ENCODE measurements at places on chromosomes 4 and X.

DNA sequence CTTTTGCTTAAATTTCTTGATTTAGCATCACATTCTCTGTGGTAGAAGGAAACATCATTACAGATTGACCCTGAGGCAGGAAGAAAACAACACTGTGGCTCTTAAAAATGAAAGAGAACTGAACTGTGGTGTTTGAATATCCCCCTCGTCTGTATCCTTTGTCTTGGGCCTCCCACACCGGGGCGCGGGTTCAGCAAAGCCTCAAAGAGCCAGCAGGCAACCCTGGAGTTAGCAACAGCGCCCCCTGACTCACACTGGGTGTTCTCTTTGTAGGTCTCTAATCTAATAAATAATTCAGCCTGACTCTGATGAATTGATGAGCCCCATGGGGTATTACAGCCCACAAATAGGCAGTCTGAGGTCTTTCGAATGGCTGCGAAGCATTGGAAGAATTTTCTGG lies 46.1 kb upstream of the CTSO start:
- DNase-seq = no peak

DNA sequence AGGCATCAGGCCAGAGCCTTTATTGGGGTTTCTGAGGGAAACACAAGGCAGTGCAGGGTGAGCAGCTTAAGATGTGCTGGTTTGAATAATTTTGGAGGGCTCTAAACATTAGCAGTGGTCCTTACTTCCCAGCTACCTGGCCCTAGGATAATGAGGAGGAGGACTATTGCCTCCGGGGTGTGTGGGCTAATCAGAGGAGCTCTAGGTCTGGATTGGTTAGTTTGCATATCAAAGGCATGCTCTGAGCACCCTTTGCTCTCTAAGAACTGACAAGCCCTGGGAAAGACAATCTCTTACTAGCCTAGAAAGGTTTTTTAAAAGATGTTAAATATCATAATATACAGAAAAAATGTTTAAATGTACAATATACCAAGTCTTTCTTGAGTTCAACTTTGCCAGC lies 58.4 kb downstream of the RXFP1 start:
- DNase-seq = no peak

- DNase-seq = no peak
Measured at GRCh38 chr4:3412257-3413020, 29.3 kb upstream of the HGFAC start.

DNA sequence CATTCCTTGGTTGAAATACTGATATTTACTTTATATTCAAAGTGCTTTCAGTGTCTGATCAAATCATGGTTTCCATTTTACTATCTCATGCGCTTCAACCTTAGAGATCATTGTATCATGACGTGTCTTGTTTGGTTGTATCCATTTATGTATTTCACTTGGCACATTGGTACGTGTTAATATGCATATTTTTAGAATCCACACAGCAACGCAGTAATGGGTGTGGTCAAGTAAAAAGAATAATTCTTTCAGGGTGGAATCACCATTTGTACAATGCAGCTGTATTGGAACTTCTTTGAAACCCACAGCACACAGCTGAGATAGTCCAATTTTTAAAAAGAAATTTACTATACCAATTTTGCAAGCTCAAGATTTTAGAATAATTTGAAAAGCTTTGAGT lies 29.1 kb downstream of the VCX start:
- no peak for DNase-seq

DNA sequence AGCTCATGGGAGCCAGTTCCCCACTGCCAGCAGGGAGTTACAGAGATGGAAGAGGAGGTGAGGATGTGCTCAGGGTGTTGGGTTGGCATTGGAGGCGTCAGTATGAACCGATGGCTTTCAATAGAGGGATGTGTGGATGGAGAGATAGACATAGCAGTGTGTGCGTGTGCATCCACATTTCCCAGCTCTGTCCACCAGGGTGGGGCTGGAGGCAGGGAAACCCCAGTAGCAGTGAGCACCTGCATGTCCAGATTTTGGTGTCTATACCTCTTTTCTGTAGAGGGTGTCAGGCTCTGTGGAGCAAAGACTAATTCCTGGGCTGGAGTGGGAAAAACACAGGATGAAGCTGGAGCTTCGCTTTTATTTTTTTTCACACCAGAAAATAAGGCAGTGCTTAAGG lies 37.2 kb upstream of the HGFAC start:
- DNase-seq = no peak

DNA sequence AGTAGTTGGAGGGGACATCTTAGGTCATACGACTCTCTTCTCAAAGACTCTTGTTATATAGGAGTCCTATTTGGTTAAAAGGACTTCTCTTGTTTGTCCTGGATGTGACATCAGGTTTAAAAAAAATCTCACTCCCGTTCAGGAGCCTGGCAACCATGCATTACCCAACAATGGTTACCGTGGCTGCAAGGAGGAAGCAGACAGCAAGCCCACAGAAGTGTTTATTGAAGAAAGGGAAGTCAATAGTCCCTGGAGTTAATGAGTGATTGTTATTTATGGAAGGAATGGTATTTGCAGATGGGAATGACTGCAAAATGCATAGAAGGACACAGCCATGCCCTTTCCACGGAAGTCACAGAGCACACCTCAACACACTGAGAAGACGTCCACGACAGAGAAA lies 75.9 kb upstream of the ENPP6 start:
- DNase-seq = no peak

GRCh38 chr4:14091966-14092365 lies 464.4 kb upstream of the BOD1L1 start:
- no peak for DNase-seq

DNA sequence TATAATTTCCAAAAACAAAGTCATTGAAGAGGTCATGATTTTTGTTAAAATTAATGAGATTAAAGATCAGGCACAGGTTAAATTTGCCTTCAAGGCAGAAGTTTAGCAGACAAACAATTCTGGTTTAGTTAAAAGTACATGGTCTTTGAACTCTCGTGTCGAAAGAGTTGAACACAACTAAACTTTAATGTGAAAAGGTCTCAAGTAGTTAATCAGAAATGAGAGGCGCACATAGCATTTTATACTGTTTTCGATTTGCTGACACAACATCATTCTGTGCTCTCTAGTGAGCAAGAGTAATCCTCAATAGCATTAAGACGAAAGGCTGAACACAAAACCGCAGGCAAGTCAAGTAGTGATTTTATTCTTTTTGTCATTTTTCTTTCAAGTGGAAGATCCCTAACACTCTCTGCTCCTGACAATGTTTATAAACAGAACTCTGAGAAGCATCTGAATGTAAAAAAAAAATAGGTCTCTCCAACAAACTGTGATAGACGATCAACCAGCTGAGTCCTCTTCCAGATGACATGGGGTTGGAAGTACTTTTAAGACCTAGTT lies 49.8 kb downstream of the SH3RF1 start:
- DNase-seq = no peak

- DNase-seq = no peak
Measured at GRCh38 chr4:139077567-139078355, 62.2 kb downstream of the NOCT start.

- no peak for DNase-seq
Measured at GRCh38 chr4:67052814-67053675, 492.3 kb downstream of the CENPC start.

- DNase-seq = no peak
Measured at GRCh38 chrX:83966347-83966746, 105.4 kb downstream of the CYLC1 start.

DNA sequence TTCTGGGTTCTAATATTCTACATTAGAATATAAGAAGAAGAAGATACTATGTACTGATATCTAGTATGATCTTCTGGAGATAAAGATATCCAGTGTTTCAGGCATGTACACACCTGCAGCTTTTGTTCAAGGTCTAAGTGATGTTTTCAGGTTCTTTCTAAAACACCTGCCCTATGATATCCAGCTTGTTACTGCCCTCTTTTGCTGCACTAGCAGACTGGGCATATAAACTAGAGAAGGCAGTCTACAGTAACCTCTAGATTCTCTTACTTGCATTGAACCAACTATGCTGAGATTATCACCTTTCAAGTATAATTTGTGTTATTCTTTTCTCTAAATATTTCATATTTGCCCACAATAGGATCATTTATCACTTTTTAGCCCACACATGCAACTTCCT lies 1.9 kb upstream of the FRYL start:
- DNase-seq = no peak

GRCh38 chr4:27018910-27019309 lies 158.3 kb downstream of the STIM2 start:
- no peak for DNase-seq

DNA sequence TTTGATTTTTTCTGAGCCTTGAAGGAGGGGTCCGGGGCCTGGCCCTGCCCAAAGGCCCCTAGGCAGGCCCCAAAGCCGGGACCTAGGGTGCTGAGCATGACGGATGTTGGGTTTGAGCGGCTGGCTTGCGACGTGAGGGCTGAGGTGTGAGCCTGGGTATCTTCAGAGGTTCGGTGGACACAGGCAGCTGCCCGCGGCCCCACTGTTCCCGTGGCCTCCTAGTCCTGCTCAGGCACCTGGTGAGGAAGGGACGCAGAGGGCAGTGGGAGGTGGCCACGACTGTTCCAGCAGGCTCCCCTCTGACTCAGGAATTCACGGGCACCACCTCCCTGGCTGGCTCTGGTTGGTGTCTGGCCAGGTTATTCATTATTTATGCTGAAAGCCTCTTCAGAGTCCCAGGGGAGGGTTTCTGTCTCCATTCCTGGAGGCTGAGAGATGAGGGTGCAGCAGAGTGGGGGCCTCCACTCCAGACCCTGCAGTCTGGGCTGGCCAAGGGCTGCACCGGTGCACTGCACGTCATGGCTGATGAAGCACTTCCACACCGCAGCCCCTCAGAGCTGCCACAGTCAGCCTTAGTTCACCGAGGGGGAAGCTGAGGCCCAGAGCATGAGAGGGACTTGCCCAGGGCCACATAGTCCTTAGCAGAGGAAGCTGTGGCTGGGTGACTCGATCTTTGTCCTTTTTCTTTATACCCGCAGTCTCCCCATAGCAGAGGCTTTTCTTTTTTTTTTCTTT lies 2.2 kb downstream of the MSANTD1 start:
- DNase-seq = no peak

- DNase-seq = no peak
Measured at GRCh38 chr4:140969296-140969695, 164.0 kb downstream of the RNF150 start.

DNA sequence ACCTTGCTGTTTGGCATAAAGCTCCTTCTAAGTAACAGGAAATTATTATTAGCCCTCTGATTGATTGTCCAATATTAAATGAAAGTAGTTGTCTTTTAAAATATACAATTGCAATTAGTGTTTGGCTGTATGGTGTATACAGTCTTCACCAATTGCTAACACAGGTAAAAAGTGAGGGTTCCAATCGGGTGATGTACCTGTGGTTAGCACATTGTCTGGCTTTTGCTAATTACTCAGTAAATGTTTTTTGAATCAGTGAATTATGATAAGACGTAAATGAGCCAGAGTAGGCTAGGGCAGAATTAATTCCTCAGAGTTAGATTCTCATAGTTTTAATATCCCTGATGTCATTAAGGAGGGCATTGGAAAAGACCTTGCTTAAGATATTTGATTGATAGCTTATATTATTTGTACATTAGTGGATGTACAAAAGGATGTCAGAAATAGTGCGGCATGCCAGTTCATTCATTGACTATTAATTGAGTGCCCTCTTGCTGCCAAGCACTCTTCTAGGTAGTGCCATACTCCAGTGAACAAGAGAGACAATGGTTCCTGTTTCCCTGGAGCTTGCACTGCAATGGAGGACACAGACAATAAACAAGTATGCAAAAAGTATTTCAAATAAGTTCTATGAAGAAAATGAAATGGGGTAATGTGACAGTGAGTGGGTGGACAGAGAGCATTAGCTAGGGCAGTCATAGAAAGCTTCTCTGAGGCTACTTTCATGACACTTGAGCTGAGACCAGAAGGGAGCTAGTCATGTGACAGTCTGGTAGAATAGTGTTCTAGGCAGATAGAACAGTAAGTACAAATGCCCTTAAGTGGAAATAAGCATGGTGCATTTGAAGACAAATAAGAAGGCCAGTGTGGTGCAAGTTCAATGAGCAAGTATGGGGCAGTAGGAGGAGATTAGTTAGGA lies 205.9 kb upstream of the CASK start:
- DNase-seq = no peak

GRCh38 chr4:141416677-141417363 lies 196.1 kb downstream of the ZNF330 start:
- DNase-seq = no peak

- no peak for DNase-seq
Measured at GRCh38 chrX:68084765-68085164, 348.5 kb downstream of the OPHN1 start.

DNA sequence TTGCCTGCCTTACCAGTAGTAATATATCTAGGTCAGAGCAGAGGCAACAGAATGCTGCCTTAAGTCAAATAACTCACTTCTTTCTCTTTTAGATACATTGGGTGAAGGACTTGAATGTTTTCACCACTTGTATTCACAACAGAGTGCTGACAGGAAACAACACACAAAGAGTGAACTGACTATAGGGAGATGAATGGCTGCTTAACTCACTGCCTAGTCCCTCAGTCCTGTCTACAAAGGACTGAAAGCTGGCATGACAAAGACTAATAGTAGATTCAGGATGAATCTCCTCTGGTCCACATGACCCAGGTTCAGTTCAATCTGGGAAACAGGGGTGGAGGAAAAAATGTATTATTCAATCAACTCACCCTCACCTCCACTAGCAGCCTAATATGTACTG lies 134.2 kb downstream of the GALNTL6 start:
- no peak for DNase-seq

DNA sequence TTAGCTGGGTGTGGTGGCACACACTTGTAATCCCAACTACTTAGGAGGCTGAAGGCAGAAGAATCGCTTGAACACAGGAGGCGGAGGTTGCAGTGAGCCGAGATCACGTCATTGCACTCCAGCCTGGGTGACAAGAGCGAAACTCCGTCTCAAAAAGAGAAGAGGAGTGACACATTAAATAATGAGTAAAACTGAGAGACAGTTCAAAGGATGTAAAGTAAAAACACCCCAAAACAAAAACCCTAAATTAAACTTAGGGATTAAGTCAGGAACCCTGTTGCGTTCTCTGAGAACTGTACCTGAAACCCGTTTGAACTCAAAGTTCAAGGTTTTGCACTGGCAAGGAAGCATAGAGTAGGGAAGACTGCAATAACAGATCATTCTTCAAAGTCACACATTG lies 141.7 kb downstream of the BRWD3 start:
- no peak for DNase-seq

GRCh38 chrX:1264556-1264955 lies 4.1 kb upstream of the CSF2RA start:
- DNase-seq = no peak

GRCh38 chrX:133646719-133647116 lies 231.4 kb upstream of the GPC4 start:
- no peak for DNase-seq

GRCh38 chr4:118329849-118330248 lies 23.0 kb downstream of the PRSS12 start:
- no peak for DNase-seq
